Fibroblast of lung (primary cell): ENCODE measurements at places on chromosomes 16 and 17.

GRCh38 chr16:56300891-56301850, 109.9 kb downstream of the GNAO1 start:
- peak; percentile 20 for DNase-seq

- DNase-seq = no peak
These were observed 97.9 kb upstream of the ZNF750 start for GRCh38 chr17:82937411-82938371.

GRCh38 chr16:77944631-77945030, 77.7 kb upstream of the CLEC3A start:
- no peak for DNase-seq

- DNase-seq = no peak
These were observed 38.7 kb downstream of the PKD1 start for GRCh38 chr16:2096853-2097595.

- DNase-seq = no peak
These were observed 66.1 kb downstream of the TANC2 start for GRCh38 chr17:63032142-63032541.

- no peak for DNase-seq
These were observed 148.2 kb downstream of the WSCD1 start for GRCh38 chr17:6218333-6218732.

DNA sequence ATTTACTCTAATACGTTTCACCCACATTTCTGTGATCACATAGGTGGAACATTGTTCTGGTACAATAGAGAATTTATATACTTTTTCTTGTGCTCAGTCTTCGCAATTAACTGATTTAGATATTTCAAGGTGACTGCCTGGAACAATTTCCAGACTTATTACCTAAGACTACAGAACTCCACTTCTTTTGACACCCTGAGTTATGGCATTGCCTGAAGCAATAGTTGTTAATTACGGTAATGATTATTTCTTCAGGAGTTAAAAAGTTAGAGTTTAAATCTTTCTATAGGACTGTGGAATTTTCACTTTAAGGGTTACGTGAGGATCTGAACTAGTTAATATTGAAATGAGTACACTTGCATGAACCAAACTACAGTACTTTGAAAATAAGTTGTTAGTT, 74.8 kb downstream of the MAP2K6 start:
- no peak for DNase-seq

GRCh38 chr16:55642611-55643010, 13.2 kb upstream of the SLC6A2 start:
- DNase-seq = no peak

DNA sequence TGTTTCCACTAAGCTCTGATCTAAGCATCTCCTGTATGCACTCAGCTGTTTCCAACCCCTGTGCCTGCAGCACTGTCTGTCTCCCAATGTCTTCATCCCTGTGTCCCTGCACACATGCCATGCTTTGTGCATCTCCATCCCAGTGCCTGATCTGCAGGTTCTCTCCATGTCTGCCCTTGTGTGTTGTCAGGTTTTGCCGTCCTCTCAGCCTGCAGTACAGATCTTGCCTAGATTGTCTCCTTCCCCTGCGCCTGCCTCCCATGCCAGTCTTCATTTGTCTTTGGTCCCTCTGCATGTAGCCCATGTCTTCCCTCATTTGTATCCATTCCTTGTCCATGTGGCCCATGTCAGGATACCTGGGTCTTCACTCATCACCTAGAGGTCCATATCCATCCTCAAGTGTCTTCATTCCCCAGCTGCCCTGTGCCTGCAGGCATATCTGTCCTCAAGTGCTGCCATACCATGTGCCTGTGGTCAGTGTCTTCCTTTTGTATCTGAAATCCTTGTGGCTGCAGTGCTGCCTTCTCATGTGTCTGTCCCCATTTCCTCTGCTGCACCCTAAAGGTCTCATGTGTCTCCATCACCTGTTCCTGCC, 71.5 kb downstream of the TNFRSF13B start:
- DNase-seq = no peak

- no peak for DNase-seq
These were observed 580.2 kb downstream of the KCNJ18 start for GRCh38 chr17:22272363-22273146.

- no peak for DNase-seq
These were observed 3.2 kb downstream of the CES4A start for GRCh38 chr16:66991545-66992077.

DNA sequence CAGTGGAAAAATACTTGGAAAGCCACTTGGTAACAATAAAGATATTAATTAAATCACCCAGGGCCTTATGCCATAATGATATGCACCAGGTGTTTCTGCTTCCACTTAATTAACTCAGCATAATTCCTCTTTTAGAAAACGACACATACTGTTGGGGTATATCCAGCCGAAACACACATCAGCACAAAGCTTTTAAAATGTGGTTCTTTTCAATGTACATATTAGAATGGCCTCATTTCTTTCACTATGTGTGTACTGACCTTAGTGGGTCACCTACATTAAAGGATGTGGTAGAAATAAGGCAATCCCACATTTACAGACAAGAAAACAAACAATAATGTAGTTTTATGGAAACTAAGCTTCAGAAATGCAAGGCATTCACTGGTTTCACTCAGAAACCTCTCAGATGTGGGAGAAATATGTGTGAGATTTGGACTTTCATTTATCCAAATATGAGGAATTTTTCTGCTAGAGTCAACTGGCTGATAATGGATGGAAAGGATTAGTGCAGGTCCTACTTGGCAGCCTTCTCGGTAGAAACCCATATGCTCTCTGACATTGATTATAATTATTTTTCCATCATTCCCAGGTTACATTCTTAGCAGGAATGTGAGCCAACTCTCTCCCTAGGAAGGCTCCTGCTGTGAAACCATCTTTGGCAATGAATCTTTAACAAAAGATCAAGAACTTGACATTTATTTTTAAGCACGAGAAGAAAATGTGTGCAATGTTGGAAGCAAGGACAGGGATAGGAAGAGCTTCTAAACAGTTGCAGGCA, 66.7 kb upstream of the DHX40 start:
- no peak for DNase-seq

- DNase-seq = peak; percentile 6
These were observed 1.9 kb downstream of the ARL16 start for GRCh38 chr17:81681672-81682071.

- no peak for DNase-seq
These were observed 54.0 kb upstream of the CIBAR2 start for GRCh38 chr16:85166281-85166680.

- DNase-seq = peak; percentile 39
These were observed 92.8 kb downstream of the IRX3 start for GRCh38 chr16:54193665-54194333.

DNA sequence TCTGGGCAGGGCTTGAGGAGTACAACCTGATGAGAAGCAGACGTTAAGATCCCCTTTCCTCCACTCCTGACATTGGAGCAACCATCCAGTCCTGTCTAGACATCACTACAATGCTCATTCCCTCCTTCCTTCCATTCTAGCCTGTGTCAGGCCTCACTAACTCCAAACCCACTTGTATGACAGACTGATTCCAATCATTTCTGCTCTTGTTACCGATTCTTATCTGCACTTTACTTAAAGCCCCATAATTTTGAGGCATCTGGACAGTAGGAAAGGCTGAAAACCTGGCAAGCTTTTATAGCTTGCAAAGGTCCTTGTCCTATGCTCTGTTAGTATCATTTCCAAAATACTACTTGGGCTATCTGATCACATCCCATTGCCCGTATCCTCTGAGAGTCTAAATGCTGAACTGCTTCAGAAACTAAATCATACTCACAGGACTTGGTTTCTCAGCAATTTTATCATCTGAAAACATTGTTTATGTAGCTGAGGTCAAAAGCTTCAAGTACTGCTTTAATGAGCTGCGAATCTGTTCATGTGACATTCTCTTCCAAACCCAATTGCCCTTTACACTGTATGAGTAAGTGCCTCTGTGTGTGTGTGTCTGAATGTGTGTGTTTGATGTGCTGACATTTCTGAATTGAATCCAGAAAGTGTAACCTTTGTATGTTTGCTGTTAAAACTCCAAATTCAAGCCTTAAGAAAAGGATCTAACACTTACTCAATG, 57.2 kb upstream of the CACNG3 start:
- DNase-seq = peak; percentile 55

DNA sequence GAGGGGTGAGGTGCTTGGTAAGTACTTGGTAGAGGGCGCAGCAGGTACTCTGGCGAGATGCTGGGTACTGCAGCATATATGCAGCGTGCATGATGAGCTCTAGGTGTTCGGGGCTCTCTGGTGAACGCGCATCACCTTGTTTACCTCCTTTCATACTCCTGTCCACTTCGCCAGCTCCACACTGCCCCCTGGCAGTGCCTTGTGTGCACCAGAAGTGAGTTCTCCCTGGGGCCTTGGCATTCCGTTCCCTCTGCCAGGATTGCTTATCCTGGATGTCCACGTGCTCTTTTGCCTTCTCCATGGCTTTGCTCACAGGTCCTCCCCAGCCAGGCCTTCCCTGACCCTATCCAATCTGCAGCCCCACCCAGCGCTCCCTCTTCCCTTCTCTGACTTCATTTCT, 154.2 kb downstream of the MRM1 start:
- DNase-seq = no peak

DNA sequence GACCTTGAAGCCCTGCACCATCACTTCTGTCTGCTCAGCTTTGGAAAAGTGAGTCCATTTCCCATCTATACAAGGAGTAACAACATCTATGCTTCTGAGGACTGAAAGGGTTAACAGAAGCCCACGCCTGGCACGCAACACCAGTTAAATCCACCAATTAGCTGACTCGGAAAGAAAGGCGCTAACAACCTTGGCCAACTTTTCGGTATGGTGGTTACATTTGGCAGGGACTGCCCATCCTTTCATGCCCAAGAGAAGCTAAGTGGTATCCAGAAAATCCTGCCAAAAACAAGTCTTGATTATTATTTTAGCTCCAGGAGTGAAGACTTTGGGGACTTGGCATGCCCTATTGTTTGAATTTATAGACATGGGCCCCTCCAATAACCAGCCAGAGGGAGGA, 202.3 kb upstream of the RPL38 start:
- no peak for DNase-seq

GRCh38 chr16:48155926-48156789, at the start of gene ABCC12:
ABCC12 (minus strand) TSS chr16:48155993; CDS start chr16:48146424, 9,569 bp downstream.
- no peak for DNase-seq

GRCh38 chr17:55040611-55041010, 72.0 kb downstream of the STXBP4 start:
- no peak for DNase-seq

DNA sequence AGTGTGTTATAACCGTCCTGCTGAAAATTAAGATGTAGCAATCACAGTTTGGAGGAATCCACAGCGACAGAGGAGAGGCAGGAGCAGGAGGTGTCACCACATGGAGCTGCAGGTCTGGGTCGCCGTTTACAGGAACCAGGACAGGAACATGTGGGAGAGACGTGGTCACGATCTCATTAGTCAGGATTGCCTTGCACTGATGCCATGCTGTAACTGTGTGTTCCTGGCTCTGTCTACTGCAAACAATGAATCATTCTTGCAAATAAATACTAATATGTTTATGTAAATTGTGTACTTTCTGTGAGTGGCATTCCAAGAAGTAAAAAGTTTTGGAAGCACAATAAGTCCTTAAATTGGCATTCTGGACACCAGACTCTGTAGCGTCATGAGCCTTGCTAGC, 271.8 kb downstream of the CPPED1 start:
- DNase-seq = no peak

DNA sequence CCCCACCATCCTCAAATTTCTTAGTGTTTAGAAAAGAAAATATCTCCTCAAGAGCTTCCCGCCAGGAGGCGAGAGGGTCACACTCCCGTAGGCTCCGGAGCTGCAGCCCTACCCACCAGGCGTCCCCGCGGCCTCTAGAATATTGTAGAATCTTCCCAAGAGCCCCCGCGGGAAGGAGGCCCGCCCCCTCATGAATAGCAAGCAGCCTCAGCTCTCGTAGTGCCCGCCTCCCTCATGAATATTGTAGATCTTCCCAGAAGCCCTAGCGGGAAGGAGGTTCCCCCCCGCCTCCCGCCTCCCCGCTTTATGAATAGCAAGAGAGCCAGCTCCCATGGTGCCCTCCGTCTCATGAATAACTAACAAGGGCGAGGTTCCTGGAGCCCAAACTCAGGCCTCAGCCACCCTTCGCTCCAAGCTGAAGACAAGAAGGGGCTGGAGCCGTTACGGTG, at the start of gene FBXO47:
Gene FBXO47 (minus strand): TSS at position 114 of the 449 bp plus-strand sequence. CDS start 4,378 bp downstream, outside the sequence.
- peak; percentile 83 for DNase-seq

- DNase-seq = no peak
These were observed 66.4 kb downstream of the KPNA2 start for GRCh38 chr17:68101987-68102314.

GRCh38 chr17:69282002-69282401, 44.9 kb downstream of the ABCA5 start:
- DNase-seq = no peak

- DNase-seq = peak; percentile 79
These were observed 96.8 kb upstream of the ELAC2 start for GRCh38 chr17:13114601-13115031.

DNA sequence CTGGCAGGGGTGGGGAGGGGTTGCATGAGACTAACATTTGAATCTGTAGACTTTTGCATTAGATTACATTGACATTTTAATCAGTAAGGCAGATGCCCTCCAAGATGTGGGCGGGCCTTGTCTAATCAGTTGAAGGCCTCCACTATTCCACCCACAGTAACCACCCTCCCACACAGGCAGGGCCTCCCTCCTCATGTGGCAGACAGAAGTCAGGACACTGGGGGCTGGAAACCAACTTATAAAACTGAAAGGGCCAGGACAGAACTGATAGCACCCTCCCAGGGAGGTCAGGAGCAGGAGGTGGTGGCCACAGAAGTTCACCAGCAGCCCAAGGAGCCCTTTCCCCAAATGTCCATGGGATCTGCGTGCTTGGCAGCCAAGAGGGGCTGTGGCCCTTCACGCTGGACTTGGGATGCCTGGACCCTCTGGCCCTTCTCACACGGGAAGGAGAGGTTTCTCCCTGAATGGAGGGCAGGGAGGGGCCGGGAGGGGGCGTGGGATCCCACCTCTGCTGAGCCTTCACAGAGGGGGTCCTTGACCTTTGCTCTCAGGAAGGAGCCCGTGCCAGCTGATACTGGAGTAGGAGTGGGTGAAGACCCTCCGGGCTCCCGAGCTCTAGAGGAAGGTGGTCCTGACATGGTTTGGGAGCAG, 4.6 kb downstream of the PYCR1 start:
- DNase-seq = no peak

GRCh38 chr17:78013683-78014467, 55.4 kb downstream of the TNRC6C start:
- peak; percentile 58 for DNase-seq

DNA sequence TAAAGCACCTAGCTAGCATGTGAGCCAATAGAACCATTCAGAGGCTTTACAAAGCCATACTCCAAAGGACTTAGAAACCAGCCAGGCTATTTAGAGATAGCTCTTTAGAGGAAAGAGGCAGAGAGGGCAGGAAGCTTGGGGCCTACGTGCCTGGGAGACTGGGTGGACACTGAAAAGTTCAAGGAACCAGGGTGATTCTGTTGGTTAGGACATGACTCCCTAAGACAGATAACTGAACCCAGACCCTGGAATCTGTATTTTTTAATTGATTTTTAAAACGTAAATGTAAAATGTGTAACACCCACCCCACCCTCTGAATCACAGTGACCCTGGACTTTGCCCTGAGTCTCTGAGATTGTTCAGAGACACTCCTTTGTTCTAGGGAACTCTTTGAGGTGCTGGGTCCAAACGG, 16.1 kb upstream of the GNA13 start:
- DNase-seq = no peak
